ENCODE measurements at places on chromosomes 13 and 19. TPM values are rescaled to one million over a fixed set of nuclear protein-coding genes. Genes with fewer than 3 reads are reported as not detected.

Gene ZNF20
- 3.5 TPM for total RNA-seq

Gene KLK14
- not detected for total RNA-seq

Gene GRIK5
- total RNA-seq = 0.18 TPM

Gene RAB11B
- total RNA-seq = 82.3 TPM

Gene CDKN2D
- 4.8 TPM for total RNA-seq

Gene NLRP12
- total RNA-seq = 1.3 TPM

Gene RB1
- 35.3 TPM for total RNA-seq

Gene ZNF610
- 2.1 TPM for total RNA-seq

Gene DENND1C
- total RNA-seq = not detected

Gene TSHZ3
- total RNA-seq = 3.6 TPM

Gene GNG7
- 0.18 TPM for total RNA-seq

Gene NKPD1
- total RNA-seq = 0.09 TPM

Gene ANO8
- 2.4 TPM for total RNA-seq

Gene CNN2
- total RNA-seq = 190 TPM

Gene CPAMD8
- total RNA-seq = 0.18 TPM

Gene LRRC63
- under 0.01 TPM for total RNA-seq

Gene IRS2
- 0.27 TPM for total RNA-seq

Gene ITPKC
- total RNA-seq = 20.7 TPM

Gene SHISA2
- total RNA-seq = 3.1 TPM

Data from endothelial cell of coronary artery (primary cell).